Posterior cingulate gyrus (tissue), 11 donors: ENCODE measurements at places on chromosomes 12 and 14.

- no peak for DNase-seq
Observed at GRCh38 chr12:50107416-50108268, 3.8 kb downstream of the GPD1 start.

GRCh38 chr12:111154147-111154834 is 214.6 kb downstream of the PHETA1 start:
- DNase-seq = no peak

DNA sequence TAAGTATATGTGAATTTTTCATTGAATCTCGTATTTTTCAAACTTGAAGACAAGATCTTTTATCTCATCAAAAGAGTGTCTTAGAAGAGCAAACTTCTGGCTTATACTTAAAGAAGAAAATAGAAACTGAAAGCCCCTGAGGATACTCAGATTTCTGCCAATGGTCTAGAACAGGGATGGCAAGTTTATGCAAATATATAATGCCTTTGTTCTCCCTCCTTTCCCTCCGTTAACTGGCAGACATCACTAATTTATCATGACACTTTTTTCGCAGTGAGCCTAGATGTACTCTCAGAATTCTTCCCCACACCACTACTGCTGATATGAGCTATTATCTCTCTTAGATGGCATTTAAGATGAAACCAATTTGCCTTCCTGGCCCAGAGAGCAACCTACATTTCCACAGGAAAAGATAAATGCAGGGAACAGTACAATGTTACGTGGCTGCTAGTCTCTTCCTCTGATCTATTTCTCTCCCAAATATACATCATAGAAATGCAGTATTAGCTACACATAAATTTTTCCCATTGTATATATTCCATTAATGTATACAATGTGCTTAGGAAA is 40.0 kb upstream of the DAAM1 start:
- DNase-seq = no peak

DNA sequence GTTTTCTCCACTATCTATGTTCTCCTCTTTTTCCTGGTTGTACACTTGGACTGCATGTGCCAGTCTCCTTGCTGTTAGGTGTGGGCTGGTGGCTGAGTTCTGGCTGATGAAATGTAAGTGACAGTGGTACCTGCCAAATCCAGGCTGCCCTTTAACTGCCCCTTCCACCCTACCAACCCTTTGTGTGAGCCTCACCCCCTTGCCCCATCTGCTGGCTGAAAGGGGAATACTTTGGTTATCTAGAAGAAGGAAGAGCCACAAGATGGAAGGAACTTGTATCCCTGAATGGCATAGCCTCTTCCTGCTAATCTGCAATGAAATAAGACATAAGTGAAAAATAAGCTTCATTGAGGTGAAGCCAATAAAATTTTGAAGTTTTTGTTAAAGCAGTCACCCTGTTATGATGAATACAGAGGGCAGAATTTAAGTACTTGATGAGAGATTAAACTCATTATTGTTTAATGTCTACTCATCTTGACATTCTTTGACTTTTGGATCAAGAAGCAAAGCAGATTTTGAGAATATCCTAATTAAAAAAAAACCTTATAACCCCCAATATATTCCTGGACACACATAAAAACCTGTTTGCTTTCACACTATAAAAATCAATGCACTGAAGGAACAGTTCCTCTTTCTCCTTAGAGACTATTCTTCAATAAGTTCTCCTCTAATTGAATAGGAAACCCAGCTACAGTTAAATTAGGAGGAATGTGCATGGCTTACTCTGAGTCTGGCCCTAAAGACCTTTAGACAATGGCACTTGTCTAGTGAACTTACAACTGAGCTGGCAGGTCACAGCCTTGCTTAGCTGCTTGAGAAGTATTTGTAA is 262.6 kb upstream of the BTG1 start:
- DNase-seq = no peak

- DNase-seq = peak; percentile 78
Observed at GRCh38 chr12:120100630-120101029, 15.9 kb downstream of the RAB35 start.

DNA sequence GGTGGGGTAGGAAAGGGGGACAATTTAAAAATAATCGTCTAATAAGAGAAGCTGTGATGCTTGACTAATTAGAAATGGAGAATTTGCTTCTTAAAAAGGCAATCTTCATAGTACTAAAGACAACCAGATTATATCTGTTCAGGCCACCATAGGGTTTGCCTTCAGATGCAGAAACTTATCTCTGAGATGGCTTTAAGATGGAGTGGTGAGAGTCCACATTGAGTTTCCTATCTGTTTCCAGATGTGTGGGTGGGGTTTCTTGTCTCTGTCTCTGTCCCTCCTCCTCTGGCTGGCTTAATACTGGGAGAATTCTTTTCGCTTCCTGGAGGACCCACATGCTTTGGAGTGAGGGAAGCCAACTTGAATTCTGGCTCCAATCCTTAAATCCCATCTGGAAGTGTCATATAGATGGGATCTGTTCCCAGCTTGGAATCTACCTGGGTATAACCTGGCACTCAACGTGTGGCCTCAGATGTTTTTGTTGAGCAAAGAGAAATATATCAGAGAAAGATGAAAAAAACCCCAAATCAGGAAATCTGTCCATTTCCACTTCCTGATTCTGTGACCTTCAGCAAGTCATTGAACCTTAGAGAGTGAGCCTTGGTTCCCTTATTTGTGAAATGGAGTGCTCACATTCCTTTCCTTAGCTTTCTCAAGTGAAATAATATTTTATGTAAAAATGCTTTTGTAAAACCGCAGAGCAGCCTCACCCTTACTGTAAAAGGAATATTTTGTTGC is 66.4 kb downstream of the CHST11 start:
- no peak for DNase-seq

GRCh38 chr12:110266980-110267620 is 13.9 kb upstream of the ATP2A2 start:
- DNase-seq = no peak

GRCh38 chr12:14303661-14304155 is 61.8 kb upstream of the ATF7IP start:
- DNase-seq = no peak

- no peak for DNase-seq
Observed at GRCh38 chr12:130665753-130666152, 50.3 kb downstream of the RIMBP2 start.

DNA sequence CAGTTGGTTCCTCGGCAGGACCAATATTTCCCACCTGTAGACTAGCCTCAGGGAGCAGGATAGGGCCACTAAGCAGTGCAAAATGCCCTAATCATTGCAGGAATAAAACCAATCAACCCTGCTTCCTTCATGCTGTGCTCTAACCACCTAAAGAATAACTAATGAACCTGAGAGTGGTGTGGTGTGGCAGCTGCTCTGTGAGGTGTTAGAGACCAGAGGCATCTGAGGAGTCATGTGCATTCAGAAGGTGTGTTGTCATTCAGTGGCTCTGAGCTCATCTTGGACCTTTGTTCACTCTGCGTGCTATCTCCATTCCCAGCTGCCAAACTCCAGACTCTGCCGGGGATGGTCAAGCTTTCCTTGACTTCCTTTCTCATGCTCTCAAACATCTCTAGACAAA is 136.7 kb upstream of the EGLN3 start:
- DNase-seq = no peak

DNA sequence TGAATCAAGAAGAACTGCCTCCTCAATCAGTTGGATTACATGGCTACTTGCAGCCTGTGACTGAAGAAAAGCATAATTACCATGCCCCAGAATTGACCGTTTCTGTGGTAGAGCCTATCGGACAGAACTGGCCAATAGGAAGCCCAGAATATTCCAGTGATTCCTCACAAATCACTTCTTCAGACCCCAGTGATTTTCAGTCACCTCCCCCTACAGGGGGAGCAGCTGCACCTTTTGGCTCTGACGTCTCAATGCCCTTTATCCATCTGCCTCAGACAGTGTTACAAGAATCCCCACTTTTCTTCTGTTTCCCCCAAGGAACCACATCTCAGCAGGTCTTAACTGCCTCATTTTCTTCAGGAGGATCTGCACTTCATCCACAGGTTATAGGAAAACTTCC is 80.8 kb downstream of the RAD52 start:
- DNase-seq = no peak

DNA sequence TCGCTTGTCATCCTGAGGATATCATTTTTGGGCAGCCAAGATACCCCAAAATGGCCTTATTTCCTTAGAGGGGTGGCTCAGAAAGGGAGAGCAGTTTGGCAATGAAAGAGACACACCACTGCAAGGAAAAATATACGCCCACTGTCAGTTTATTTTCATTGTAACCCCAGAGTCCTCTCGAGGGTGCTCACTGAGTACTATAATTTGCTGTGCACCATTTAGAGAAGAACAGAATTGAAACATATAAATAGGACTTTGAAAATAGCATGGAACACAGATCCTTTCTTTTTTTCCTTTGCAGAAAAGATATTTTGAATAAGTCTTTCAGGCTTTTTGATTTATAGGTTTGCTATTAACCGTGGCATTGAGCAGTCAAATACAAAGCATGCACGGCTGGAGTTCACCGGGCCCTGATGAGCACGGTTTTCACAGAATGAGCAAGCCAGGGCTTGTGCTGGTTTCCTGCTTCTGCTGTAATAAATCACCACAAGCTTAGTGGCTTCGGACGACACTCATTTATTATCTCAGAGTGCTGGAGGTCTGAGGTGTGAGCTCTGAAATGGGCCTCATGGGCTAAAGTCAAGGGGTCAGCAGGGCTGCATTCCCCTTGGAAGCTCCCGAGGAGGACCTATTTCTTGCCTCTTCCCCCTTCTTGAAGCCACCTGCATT is 152.3 kb downstream of the ZNF664 start:
- no peak for DNase-seq

DNA sequence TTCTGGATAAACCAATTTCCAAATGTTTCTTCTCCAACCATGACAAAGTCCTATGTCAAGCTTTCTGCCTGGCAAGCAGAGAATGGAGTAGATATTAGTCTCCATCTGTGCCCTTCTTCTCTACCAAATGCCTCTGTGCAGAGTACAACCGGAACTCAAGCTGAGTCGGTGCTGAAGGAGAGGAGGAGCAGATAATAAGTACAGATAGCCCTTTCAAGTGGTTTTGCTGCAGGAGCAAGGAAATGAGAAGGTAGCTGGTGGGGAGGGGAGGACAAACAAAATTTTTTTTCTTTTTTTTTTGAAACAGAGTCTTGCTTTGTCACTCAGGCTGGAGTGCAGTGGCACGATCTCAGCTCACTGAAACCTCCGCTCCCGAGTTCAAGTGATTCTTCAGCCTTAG is 14.2 kb upstream of the HELB start:
- no peak for DNase-seq
